ENCODE measurements at places on chromosomes 5 and 9.

DNA sequence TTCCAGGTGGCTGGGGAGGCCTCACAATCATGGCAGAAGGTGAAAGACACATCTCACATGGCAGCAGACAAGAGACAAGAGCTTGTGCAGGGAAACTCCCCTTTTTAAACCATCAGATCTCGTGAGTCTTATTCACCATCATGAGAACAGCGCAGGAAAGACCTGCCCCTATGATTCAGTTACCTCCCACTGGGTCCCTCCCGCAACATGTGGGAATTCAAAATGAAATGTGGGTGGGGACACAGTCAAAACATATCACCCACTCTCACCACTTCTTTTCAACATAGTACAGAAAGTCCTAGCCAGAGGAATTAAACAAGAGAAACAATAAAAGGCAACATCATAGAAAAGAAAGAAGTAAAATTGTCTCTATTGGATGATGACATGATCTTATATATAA lies 223.4 kb upstream of the SLC24A2 start:
- DNase-seq, result no peak

GRCh38 chr5:130138406-130139045 lies 234.3 kb downstream of the CHSY3 start:
- DNase-seq, result no peak

DNA sequence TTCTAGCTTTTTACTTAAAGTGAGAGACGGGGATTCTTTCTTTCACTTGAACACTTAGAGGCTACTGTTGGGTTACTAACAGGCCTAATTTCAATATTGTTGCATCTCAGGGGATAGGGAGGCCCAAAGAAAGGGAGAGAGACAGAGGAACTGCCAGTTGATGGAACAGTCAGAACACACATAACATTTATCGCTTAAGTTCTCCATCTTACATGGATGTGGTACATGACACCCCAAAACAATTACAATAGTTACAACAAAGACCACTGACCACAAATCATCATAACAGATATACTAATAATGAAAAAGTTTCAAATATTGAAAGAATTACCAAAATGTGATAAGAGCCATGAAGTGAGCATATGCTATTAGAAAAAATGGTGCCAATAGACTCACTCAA lies 4.3 kb upstream of the RIC1 start:
- no peak for DNase-seq

DNA sequence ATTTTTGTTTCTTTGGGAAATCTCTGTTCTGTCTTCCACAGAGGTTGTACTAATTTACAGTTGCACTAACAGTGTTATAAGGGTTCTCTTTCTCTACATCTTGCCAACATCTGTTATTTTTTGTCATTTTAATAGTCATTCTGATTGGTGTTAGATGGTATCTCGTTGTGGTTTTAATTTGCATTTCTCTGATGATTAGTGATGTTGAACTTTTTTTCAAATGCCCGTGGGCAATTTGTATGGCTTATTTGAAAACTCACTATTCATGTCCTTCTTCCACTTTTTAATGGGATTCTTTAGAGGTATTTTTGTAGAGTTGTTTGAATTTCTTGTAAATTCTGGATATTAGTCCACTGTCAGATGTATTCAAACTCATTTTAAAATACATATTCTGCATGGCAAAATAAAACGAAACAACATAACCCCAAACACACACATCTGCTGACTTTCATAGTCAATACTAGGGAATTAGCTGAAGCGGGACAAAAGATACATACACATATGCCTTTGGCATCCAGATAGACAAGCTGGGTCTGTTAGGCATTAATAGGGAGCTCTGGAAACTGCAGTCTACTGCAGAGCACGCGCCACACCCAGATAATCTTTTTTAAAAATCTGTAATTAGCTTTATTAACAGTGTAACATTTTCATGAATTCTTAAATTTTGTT lies 5.8 kb upstream of the SPATA31C2 start:
- DNase-seq, result peak; percentile 97

DNA sequence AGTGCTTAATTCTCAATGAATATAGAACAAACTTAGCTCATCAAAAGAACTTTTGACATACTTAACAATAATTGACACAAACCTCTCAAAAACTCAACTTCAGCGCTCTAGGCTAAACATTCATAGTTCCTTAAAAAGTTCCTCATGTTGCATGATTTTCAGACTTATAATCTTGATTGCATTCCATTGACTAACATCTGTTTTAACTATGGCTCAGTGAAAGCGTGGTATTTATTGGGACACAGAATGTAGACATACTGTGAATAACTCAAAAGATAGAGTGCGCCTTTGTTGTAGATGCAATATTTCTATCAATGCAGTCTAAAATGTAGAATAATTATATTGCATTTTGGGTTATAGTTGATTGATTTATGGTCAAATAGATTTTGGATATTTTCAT lies 227.1 kb upstream of the HAPLN1 start:
- no peak for DNase-seq

Measured in SK-N-MC (cell line).